Dermis microvascular lymphatic vessel endothelial cell (primary cell): ENCODE measurements at places on chromosomes 5 and 9.

DNA sequence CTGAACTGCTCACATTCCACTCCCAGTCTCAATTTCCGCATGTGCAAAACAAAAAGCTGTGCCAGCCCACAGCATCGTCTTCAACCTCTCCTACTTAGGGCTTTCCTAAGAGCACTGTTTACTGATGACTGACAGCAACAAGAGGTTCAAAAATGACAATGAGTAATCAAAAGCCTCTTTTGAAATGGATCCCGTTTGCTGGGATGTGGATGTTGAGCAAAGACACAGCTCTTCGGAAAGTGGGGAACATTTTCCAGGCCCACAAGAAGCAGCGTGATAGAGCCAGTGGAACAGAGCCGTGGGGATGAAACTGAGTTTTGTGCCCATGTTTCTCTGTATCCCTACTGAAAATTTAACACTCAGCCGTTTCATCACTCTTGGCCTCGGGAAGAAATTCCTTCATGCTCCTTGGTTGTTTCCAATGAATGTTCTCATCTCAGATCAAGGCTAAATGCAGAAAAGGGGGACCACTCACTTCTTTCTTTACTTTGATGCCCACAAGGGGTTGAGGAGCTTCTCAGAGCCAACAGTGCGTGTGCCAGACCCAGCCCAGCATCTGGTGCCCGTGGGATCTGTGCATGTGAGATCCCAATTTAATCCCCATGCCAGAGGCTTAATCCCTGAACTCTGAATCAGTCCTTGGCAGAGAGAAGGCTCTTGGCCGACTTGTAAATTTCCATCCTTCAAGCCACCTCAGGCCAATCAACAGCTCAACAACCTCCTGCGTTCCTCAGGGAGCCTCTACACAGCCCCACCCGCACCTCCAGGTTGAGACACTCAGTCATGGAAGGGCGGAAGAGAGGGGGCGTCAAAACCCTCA, 230.2 kb upstream of the DAPK1 start:
- DNase-seq, result no peak

- DNase-seq, result no peak
These were observed 303.9 kb downstream of the TENT4A start for GRCh38 chr5:7016999-7017747.

GRCh38 chr5:55546947-55547346, 12.2 kb upstream of the PLPP1 start:
- DNase-seq, result no peak

DNA sequence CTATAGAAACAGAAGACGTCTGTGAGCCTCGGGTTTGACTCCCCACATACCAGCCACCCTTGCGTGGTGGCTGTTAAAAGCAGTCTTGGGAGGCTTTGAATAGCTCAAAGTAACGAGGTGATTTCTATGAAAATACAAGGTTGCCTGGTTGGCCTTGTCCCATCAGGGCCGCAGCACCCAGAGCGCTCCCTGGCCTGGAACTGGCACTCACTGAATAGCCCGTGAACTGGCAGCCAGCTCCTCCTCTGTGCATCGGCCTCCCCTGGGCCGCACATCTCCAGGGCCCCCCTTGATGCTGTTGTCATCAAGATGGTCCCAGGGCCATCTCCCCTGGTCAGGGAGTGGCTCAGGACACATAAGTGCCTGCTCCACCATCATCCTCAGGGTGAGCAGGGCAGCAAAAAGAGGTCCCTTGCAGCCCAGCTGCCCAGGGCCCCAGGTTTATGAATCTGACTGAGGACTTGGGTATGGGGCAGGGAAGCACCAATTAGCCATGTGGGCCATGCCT, 144.6 kb upstream of the PPP1R26 start:
- no peak for DNase-seq

GRCh38 chr9:33719581-33720374, 75.6 kb upstream of the PRSS3 start:
- DNase-seq, result no peak

DNA sequence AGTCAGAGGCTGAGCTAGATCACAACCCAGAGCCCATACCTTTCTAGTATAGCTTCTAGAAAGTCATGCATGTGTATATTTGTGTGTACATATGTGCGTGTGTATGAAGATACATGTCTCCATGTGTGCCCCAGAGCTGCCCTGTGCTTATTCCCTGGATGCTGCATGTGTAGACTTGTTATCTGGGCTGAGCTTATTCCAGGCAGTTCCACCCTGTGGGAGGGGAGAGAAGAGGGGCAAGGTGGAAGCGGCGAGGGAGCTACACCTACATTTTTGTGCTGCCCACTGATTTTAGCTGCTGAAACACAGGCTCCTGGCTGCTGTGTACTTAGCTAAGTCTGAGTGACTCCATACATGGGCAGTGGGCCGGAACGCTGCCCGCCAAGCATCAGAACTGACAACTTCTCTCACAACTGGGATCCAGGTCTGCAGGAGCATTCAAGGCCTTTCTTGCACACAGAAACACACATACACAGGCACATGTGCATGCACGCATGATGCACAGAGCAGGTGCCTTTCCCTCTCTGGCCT, 38.0 kb upstream of the XPA start:
- no peak for DNase-seq

DNA sequence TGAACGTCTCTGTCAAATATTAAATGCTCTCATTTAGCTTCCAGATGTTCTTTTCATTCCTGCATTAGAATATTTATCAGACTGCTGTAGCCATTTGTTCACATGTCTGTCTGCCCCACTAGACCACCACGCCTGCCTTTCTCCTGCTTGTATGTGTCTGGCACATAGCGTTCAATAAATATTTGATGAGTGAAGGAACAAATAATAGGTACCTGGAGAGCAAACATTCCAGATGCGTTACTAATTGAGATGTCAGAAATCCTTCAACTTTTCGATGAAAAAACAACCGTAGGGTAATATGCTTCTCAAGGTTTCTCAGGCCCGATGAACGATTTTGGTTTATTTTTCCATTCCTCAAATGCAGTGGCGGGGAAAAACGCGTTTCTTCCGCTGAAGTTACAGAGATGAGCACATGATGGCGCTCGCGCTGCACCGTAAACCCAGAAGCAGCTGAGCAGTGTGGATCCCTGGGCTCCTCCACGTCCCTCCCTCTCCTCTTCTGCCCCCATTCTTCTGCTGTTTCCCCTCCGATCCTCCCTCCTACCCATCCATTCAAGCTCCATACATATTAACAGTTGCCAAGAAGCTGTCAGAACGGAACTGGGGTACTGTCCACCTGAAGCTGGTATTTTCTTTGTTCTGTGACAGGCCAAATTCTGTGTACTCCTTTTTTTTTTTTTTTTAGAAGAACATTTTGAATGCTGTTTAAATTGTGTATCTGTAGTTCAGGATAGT, 245.4 kb downstream of the MPDZ start:
- peak; percentile 50 for DNase-seq

DNA sequence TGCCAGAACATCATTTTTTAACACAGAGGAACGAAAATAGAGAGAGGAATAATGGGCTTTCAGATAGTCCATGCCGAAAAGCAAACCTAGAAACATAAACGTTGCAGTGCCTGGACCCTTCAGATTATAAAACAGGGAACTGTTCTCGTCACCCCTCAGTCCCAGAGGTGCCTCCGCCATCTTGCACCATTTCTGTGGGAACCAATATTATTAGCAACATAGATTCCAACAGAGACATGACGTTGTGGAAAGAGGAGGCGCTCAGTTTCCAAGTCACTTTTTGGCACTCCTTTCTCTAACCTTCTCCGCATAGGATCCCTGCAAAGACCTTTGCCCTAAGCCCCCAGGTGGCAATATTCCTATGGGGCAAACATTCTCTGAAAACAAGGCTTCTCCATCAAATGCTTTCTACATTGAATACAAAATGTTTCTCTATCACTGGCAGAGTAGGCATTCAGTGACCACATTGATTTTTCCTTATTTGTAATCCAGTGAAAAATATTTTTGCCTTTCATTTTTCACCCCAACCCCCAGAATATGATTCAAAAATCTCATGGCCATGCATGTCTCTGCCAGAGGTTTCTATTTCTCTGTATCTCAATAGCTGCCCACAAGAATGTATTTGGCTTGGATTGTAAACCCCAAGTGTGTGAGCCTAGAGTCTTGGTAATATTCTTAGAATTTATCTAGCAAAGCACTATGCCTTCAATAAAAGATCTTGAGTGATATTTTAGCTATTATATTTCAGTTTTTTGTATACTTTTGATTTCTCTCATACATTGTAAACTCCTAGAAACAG, 500.8 kb upstream of the WWC1 start:
- DNase-seq, result no peak

DNA sequence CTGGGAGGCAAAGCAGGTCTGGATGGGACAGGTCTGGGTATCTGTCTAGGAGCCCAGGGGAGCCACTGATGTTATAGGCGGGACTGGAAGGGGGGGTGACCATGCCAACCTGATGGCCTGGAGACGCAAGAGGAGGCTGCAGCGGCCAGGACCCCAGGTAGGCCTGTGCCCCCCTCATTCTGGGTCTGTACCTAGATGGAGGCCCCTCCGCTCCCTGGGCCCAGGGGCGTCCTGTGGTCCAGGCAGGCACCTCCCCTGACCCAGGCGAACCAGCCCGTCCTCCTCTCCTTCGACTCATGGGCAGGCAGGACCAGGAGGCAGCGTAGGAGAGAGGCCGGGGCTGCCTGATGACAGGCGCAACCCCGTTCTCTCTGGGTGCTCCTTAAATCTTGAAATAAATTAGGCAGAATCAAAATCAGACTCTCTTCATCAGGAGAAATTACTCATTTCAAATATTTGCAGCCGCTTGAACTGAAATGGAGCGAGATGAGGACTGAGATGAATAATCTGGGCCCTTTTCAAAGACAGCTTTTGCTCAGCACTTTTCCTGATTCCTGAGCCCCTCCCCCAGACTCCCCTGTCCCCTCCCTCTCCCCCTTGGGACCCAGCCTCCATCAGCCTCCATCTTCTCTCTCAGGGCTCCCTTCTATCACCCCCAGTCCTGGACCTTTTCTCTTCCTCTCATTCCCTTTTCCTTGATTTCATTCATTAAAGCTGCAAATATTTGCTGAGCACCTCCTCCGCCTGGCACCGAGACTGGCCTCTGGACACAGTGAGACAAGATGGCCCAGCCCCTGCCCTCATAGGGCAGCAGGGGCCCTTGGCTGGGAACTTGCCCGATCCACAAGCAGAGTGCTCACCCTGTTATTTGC, 46.8 kb upstream of the IER5L start:
- no peak for DNase-seq

DNA sequence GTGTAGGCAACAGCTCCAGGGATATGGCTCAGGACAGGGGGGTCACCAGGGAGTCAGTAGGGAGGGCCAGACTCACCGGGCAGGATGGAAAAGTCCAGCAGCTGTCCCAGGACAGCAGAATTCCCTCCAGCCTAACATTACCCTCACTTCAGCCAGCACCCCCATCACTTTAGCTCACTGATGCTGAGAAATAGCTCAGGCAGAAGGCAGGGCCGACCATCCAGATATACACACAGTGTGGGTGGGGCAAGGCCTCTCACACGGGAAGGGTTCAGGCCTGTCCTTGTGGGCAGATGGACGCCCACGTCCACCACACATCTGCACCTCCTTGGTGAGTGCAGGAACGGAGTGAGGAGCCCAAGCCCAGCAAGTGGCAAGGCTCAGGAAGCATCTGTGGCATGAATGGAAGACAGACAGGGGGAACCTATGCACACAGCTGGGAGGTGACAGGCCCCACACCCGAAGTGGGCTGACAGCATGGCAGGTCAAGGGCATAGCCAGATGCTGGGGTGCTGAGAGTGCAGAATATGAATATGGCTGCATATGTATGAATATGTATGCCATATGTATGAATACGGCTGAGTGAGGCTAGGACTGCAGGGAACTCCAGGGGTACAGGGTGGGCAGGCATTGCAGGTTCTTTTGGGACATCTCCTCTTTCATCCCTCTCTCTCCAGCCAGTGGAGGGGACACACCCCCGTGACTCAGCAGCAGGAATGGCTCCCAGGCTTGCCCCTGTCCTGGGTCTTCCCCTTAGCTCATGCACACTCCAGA, 17.0 kb downstream of the BICD2 start:
- no peak for DNase-seq

- DNase-seq, result no peak
These were observed 9.7 kb upstream of the PRKACG start for GRCh38 chr9:69023650-69024049.

DNA sequence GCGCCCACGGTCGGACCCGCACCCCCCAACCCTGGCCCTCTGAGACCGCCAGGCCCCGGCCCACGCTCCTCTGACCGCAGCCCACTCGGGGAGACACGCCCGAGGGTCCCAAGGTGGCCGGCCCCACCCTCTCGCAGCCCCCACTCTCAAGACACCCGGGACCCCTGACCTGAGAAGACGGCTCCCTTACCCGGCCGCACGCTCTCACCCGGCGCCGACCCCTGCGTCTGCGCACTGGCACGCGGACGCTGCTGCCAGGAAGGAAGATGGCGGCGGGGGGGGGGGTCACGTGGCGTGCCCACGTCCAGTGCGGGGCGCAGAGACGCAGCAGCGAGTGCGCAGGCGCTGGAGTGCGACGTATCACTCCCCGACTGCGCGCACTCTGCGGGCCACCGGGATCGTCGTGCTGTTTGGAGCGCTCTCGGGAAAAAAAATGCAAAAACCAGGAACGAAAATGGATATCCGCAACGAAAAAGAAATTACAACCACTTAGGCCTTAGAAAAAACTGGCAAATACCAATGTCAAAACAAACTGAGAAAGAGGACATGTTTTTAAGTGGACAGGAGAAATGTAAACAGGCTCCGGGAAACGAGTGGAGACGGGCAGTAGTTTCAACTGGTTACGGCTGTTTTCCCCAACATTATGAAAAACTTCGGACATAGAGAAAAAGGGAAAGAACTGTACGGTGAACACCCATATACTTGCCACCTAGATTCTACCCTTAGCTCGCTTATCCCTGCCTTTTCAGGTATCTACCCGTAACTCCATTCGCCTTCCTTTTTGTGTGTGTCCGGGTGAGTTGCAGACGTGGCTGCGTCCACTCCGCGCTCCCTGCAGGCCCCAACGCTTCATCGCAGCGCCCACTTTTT, at the start of gene MRPL36:
TSS of gene MRPL36 (minus strand) at position 236 of the 870 bp plus-strand sequence. CDS start 902 bp downstream, outside the sequence.
- DNase-seq, result peak; percentile 95

DNA sequence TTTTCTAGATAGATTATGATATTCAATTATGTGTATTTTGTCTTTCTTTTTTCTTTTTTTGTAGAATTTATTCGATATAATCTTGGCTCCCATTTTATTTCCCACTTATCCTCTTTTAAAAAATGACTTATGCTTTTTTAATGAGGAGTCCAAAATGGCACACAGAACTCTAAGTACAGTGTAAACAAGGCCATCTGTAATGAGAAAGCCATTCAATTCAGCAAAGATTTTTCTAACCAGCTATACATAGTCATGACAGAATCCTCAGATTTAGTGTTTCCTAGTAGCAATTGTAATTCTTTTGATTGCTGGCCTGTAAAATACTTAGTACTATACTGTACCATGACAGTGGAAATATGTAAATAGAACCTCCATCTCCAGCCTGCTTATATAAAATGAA, 651.4 kb downstream of the RAB3C start:
- DNase-seq, result no peak

GRCh38 chr5:77355080-77355479, 137.0 kb downstream of the WDR41 start:
- no peak for DNase-seq

- no peak for DNase-seq
These were observed 597.5 kb upstream of the MEF2C start for GRCh38 chr5:89480406-89481007.

- DNase-seq, result no peak
These were observed 241.4 kb downstream of the FSTL4 start for GRCh38 chr5:133370904-133371303.
